ENCODE measurements at places on chromosomes 1 and 21. TPM values are rescaled to one million over a fixed set of nuclear protein-coding genes. Genes with fewer than 3 reads are reported as not detected.
A peak's percentile ranks its signal among the peaks of the same experiment; 100 is the strongest.

GRCh38 chr1:202815120-202815519 is 4.4 kb downstream of the PCAT6 start:
- no peak for DNase-seq
- no peak overlapping the region for H3K4me3 ChIP-seq
- H3K27ac ChIP-seq: no peak overlapping the region
- H3K27me3 ChIP-seq: peaks cover 6% of the 10 kb centered on the region
- peaks cover 18% of the 10 kb centered on the region for H3K4me1 ChIP-seq
- no peaks in the 10 kb centered on the region for H3K36me3 ChIP-seq

Gene CLEC20A
- total RNA-seq: not detected

DNA sequence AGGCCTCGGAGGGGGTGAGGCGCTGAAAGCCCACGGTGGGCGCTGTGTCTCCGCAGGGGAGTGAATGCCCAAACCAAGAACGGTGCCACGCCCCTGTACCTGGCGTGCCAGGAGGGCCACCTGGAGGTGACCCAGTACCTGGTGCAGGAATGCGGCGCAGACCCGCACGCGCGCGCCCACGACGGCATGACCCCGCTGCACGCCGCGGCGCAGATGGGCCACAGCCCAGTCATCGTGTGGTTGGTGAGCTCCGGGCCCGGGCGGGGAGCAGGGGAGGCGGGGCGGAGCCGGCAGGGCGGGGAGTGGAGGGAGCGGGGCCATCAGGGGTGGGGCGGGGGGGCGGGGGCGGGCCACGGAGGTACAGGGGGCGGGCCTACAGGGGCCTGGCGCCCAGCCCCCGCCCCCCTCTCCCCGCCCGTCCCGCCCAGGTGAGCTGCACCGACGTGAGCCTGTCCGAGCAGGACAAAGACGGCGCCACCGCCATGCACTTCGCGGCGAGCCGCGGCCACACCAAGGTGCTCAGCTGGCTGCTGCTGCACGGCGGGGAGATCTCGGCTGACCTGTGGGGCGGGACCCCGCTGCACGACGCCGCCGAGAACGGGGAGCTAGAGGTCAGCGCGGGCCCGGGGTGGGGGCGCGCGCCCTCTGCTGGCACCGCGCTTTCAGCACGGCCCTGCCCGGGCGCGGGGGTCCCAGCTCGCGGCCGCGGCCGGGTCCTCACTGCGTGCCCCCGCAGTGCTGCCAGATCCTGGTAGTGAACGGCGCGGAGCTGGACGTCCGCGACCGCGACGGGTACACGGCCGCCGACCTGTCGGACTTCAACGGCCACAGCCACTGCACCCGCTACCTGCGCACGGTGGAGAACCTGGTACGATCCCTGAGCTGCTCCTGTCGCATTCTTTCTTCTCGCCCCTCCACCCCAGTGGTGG is 15.9 kb downstream of the ESPN start:
- H3K4me1 ChIP-seq: peaks cover 5% of the 10 kb centered on the region
- H3K36me3 ChIP-seq: no peaks in the 10 kb centered on the region
- no peak overlapping the region for H3K27ac ChIP-seq
- peak; percentile 84 for DNase-seq
- H3K27me3 ChIP-seq: peaks cover 34% of the 10 kb centered on the region

GRCh38 chr1:24796524-24796923 is 51.3 kb downstream of the CLIC4 start:
- H3K4me1 ChIP-seq: no peaks in the 10 kb centered on the region
- DNase-seq: no peak
- H3K4me3 ChIP-seq: no peak overlapping the region
- peaks cover 12% of the 10 kb centered on the region for H3K36me3 ChIP-seq

GRCh38 chr1:231940701-231941100 is 314.1 kb downstream of the DISC1 start:
- DNase-seq: no peak
- no peaks in the 10 kb centered on the region for H3K36me3 ChIP-seq
- no peaks in the 10 kb centered on the region for H3K27me3 ChIP-seq
- H3K4me3 ChIP-seq: no peak overlapping the region

Gene TRIM67
- not detected for total RNA-seq

Gene TSPEAR
- total RNA-seq: not detected

- H3K4me1 ChIP-seq: no peaks in the 10 kb centered on the region
- H3K36me3 ChIP-seq: no peaks in the 10 kb centered on the region
- H3K27ac ChIP-seq: no peak overlapping the region
- DNase-seq: no peak
- H3K4me3 ChIP-seq: no peak overlapping the region
- no peaks in the 10 kb centered on the region for H3K27me3 ChIP-seq
These were observed 228.0 kb downstream of the RYR2 start for GRCh38 chr1:237269938-237270337.

DNA sequence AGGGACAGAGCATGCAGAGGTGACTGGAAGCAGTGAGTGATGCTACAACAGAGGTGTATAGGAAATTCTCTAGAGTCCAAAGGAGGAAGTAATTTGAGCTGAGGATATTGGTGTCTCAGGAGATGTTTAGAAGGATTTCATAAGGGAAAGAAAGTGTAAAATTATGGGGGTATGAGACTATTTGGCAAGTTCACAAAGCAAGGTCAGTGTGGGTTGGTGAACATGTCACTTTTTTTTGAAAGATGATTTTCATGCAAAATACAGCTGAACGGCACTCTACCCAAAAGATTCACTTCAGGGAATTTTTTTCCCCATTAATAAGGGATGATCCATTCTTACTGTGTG is 24.1 kb downstream of the HMGCS2 start:
- H3K36me3 ChIP-seq: no peaks in the 10 kb centered on the region
- H3K27me3 ChIP-seq: no peaks in the 10 kb centered on the region
- no peak overlapping the region for H3K27ac ChIP-seq
- H3K4me3 ChIP-seq: no peak overlapping the region
- peaks cover 13% of the 10 kb centered on the region for H3K4me1 ChIP-seq
- no peak for DNase-seq

DNA sequence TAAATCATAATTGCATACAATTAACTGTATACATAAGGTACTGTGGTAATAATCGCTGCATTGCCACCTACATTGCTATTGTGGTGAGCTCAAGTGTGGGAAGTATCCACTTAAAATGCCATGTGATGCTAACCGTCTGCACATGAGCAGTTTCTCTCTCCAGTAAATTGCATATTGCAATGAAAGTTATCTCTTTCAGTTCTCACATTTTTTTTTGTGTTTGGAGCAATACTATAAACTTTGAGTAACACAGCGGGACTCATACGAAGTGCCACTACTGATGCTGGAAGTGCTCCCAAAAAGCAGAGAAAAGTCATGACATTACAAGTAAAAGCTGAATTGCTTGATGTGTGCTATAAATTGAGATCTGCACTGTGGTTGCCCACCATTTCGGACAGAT is 38.5 kb downstream of the DISC1 start:
- H3K27me3 ChIP-seq: no peaks in the 10 kb centered on the region
- no peak overlapping the region for H3K27ac ChIP-seq
- H3K4me1 ChIP-seq: peaks cover 4% of the 10 kb centered on the region
- no peak for DNase-seq
- no peak overlapping the region for H3K4me3 ChIP-seq
- no peaks in the 10 kb centered on the region for H3K36me3 ChIP-seq

DNA sequence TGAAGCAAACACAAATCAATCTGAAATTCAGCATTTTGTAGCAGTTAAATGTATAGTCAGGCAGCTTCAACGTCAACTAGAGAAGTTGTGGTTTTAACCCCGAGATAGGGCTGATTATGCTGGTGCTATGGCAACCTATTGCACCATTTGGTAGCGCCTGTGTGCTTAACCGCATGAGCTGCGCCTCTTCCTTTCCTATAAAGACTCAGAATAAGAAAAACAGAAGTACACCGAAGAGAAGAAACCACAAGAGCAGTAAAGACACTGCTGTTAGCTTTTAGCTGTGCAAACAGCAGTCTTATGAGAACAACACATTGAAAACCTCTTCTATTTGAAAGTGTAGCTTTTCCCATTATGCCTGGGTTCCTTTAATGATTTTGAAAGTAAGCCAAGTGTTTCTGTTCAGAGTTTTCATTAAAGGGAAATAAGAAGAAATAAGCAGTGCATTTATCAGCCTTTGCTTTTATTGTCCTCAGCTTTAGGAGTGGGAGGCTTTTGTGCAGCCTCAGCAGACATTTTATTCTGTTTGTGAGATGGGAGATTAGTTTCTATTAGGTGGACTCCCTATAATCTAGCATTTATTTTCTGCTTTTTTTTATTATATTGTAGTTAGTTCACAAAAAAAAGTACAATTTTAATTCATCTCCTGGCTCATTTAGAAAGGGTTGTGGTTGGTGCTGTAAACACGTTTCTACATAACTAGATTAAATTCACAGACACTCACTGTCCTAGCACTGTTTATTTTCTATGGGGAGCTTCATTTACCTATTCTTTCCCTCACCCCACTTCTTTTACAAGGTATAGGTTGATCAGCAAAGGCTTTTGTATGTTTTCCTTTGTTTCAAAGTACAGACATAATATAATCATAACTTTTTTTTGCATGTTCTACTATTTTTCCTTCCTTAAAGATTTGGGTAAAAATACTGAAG is 43.3 kb downstream of the PTPRC start:
- no peak overlapping the region for H3K4me3 ChIP-seq
- H3K36me3 ChIP-seq: no peaks in the 10 kb centered on the region
- DNase-seq: peak; percentile 38
- peaks cover 25% of the 10 kb centered on the region for H3K4me1 ChIP-seq

GRCh38 chr21:41956926-41957729 is 3.3 kb upstream of the C2CD2 start:
- H3K36me3 ChIP-seq: no peaks in the 10 kb centered on the region
- peaks cover 27% of the 10 kb centered on the region for H3K4me1 ChIP-seq
- no peak overlapping the region for H3K4me3 ChIP-seq
- DNase-seq: no peak
- H3K27me3 ChIP-seq: peaks cover 13% of the 10 kb centered on the region
- H3K27ac ChIP-seq: no peak overlapping the region

- no peaks in the 10 kb centered on the region for H3K36me3 ChIP-seq
- H3K27me3 ChIP-seq: peaks cover 28% of the 10 kb centered on the region
- no peak overlapping the region for H3K27ac ChIP-seq
- no peak for DNase-seq
- H3K4me1 ChIP-seq: peaks cover 11% of the 10 kb centered on the region
- H3K4me3 ChIP-seq: no peak overlapping the region
These were observed 3.1 kb upstream of the JAK1 start for GRCh38 chr1:64969305-64970046.

GRCh38 chr1:240508950-240509349 is 103.0 kb downstream of the GREM2 start:
- H3K4me1 ChIP-seq: no peaks in the 10 kb centered on the region
- DNase-seq: no peak
- no peak overlapping the region for H3K4me3 ChIP-seq
- no peak overlapping the region for H3K27ac ChIP-seq
- no peaks in the 10 kb centered on the region for H3K27me3 ChIP-seq

Gene KIF1B
- 52.0 TPM for total RNA-seq

DNA sequence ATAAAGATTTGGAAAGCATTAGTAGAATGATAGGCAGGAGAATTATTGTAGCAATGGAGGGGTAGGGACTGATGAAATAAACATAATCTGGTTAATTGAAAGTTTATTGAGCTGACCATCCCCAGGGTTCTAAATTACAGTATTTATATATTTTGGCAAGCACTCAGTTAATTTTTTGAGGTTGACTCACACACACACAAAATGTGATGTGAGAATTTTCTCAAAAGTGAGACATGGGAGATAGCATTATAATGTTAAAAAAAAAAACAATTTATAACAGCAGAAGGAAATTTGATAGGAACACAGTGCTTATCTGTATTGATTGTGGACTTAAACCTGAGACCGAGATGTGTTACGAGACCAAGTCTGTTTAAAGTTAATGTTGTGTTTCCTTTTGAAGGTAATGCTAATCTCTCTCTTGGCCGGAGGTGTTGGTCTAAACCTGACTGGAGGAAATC is 24.6 kb downstream of the TRIM45 start:
- no peaks in the 10 kb centered on the region for H3K36me3 ChIP-seq
- no peak for DNase-seq
- H3K27ac ChIP-seq: no peak overlapping the region
- H3K4me3 ChIP-seq: no peak overlapping the region
- no peaks in the 10 kb centered on the region for H3K4me1 ChIP-seq
- H3K27me3 ChIP-seq: no peaks in the 10 kb centered on the region

GRCh38 chr1:75237316-75237715 is 103.1 kb downstream of the LHX8 start:
- no peaks in the 10 kb centered on the region for H3K36me3 ChIP-seq
- H3K27me3 ChIP-seq: no peaks in the 10 kb centered on the region
- H3K4me1 ChIP-seq: no peaks in the 10 kb centered on the region
- no peak overlapping the region for H3K27ac ChIP-seq
- no peak for DNase-seq

DNA sequence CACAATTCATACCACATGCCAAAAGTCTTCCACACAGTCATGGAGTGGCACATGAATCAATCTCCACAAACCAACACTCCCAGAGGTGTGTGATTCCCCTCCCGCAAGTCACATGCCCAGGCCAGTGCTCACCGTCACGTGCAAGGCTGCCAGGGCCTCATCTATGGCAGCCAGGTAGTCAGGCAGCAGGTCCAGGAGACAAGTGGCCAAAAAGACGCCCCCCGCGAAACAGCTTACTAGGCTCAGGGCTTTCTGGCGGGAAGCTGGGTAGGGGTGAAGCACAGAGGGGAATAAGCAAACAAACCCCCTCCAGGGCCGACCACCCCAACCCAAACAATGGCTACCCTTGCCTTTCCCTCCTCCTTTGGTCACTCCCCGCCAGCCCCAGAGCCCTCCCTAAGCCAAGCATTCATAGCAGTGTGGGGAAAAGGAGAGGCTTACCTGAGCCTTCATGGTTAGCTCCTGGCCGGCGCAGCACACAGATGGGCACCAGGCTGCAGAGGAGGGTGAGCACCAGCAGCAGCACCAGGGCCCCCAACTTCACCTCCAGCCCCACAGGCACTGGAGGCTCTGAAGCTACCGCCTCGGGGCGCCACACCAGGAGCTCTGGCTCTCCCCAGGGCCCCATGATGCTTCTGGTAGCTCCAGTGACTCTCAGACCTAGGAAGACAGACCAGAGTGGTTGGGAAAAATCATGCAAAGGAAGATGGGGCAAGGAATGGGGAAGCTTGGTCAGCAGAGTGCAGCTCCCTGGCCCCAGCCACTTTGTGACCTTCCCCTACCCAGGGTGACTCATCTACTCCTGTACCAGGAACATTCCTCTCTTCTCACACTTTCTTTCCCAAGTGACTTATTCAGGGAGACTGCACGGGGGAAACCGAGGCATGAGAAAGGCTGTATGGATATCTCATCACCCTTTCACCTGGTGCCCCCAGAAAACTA is 978 bp downstream of the SLC39A1 start:
- H3K36me3 ChIP-seq: no peaks in the 10 kb centered on the region
- no peak overlapping the region for H3K27ac ChIP-seq
- H3K4me3 ChIP-seq: peak overlapping the region; percentile 63
- peaks cover 29% of the 10 kb centered on the region for H3K4me1 ChIP-seq

DNA sequence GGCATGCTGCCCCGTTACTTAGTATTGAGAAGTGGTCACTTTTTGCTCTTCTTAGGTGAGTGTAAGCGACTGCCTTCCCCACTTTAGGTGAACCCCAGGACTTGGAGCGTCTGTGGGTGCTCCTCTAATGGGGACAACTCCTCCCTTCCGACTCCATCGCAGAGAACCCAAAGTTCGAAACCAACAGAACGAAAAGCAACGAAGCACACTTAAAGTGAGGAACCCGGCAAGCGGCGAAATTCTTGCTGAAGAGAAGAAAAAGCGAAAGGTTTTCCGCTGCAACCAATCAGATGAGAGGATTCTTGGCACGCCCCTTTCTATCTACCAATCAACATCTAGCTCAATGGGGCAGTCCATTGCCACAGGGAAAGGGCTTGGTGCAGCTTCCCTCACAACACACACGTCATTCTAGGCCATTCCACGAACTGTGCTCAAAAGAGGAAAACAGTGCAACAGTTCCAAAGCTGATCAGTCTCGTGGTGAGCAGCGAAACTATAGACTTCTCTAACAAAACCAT is 709 bp upstream of the SUCO start:
- peak; percentile 96 for DNase-seq
- H3K27ac ChIP-seq: peak overlapping the region; percentile 73
- peaks cover 32% of the 10 kb centered on the region for H3K4me1 ChIP-seq
